Activated T-helper 2 cell treated with anti-CD3 and anti-CD28 coated beads, Interferon-gamma antibody, Interleukin-2, Interleukin-4, amounts not matched to agents 10 μg/mL and 5 μg/mL and 100 μg/mL, durations not matched to agents 14 hours and 24 hours and 36 hours (primary cell): ENCODE measurements at places on chromosomes 5 and 9.

DNA sequence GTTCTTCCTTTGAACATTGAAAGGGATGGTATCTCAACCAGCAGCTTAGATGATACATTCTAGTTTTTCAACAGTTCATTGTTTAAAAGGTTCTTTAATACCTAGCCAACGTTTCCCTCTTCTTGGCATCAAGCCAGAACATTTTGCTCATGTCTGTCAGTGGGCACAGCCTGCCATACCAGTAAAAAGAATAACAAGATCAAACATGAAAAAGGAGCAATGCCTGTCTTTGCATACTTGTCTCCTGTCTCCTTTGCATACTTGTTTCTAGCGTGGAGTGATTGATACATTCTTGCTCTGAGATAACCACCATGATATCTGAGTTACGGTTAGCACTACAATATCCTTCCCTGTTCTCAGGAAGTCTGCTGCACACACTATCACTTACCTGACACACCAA lies 248.6 kb upstream of the DAPK1 start:
- no peak overlapping the region for H3K27ac ChIP-seq
- H3K36me3 ChIP-seq, result no peaks in the 10 kb centered on the region
- no peak overlapping the region for H3K4me3 ChIP-seq
- DNase-seq, result no peak
- no peaks in the 10 kb centered on the region for H3K4me1 ChIP-seq
- no peaks in the 10 kb centered on the region for H3K27me3 ChIP-seq

- DNase-seq, result no peak
- H3K27me3 ChIP-seq, result peaks cover 4% of the 10 kb centered on the region
- H3K36me3 ChIP-seq, result no peaks in the 10 kb centered on the region
- no peak overlapping the region for H3K27ac ChIP-seq
Observed at GRCh38 chr9:129748249-129748648, 4.6 kb downstream of the PTGES start.

GRCh38 chr5:177343777-177344176 lies 7.7 kb downstream of the LMAN2 start:
- peaks cover 28% of the 10 kb centered on the region for H3K4me1 ChIP-seq
- no peak for DNase-seq
- H3K36me3 ChIP-seq, result peaks cover 56% of the 10 kb centered on the region
- no peak overlapping the region for H3K4me3 ChIP-seq
- H3K27me3 ChIP-seq, result no peaks in the 10 kb centered on the region
- peak overlapping the region; percentile 6 for H3K27ac ChIP-seq

DNA sequence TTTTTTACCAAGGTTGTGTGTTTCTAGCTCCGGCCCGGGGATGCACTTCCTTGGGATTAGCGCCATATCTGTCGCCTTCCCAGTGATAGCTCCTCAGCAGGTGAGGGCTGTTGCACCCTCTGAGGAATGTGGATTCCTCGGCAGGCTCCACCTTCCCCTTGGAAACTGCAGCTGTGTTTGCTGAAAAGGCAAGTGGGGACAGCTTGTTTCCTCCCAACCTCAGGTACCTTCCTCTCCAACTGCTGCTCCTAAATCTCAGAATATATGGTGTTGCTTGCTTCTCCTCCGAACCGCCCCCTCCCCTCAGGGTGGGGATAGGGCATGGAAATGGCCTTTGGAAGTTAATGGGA lies 1.3 kb downstream of the SLC1A1 start:
- no peak for DNase-seq
- H3K4me3 ChIP-seq, result peak overlapping the region; percentile 74
- no peak overlapping the region for H3K27ac ChIP-seq

GRCh38 chr9:79670269-79670961 lies 98.7 kb downstream of the TLE4 start:
- H3K4me3 ChIP-seq, result no peak overlapping the region
- H3K27me3 ChIP-seq, result no peaks in the 10 kb centered on the region
- H3K36me3 ChIP-seq, result peaks cover 20% of the 10 kb centered on the region
- no peak overlapping the region for H3K27ac ChIP-seq

- no peaks in the 10 kb centered on the region for H3K4me1 ChIP-seq
- H3K4me3 ChIP-seq, result no peak overlapping the region
- no peak overlapping the region for H3K27ac ChIP-seq
- H3K36me3 ChIP-seq, result no peaks in the 10 kb centered on the region
- DNase-seq, result no peak
Observed at GRCh38 chr9:138023394-138024124, 146.0 kb downstream of the CACNA1B start.

- no peak overlapping the region for H3K4me3 ChIP-seq
- H3K27ac ChIP-seq, result no peak overlapping the region
- peaks cover 19% of the 10 kb centered on the region for H3K36me3 ChIP-seq
- H3K27me3 ChIP-seq, result no peaks in the 10 kb centered on the region
- DNase-seq, result no peak
Observed at GRCh38 chr9:136520053-136520540, 25.8 kb downstream of the NOTCH1 start.

- no peak overlapping the region for H3K4me3 ChIP-seq
- no peaks in the 10 kb centered on the region for H3K4me1 ChIP-seq
- H3K27ac ChIP-seq, result no peak overlapping the region
Observed at GRCh38 chr9:134597041-134597913, 44.3 kb upstream of the COL5A1 start.

DNA sequence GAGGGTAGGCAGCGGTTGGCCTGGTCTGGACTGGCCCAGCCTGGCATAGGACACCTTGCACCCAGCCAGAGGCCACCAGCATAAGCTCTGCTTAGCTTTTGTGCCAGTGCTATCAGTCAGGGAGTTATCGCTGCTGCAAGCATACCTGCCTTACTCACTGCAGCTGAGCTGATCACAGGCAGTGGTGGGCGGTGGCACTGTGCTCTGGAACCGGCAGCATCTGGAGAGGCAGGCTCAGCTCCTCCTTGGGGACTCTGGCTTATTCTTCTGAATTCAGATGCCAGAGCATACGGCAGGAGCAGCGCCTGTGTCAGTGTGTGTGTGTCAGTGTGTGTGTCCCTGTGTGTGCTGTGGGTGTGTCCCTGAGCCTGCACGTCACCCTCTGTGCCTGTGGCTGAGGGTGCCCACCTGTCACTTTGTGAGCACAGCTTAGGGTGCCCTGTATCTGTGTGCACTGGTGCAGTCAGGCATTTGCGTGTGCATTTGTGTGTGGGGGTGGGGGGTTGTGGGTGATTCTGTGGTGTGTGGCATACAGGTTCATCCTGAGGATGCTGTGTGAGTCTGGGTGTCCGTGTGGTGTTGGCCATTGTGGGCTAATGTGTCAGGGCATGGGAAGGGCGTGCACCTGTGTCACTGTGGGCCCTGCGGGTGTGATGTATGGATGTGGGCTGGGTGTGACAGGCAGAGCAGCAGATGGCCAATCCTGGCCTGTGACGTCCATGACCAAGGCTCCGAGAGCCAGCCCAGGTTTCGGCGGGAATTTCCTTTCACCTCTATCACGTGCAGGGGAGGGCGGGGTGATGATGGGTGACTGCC lies 23.5 kb downstream of the LMX1B start:
- no peak for DNase-seq
- no peak overlapping the region for H3K27ac ChIP-seq
- peaks cover 55% of the 10 kb centered on the region for H3K27me3 ChIP-seq
- no peak overlapping the region for H3K4me3 ChIP-seq

DNA sequence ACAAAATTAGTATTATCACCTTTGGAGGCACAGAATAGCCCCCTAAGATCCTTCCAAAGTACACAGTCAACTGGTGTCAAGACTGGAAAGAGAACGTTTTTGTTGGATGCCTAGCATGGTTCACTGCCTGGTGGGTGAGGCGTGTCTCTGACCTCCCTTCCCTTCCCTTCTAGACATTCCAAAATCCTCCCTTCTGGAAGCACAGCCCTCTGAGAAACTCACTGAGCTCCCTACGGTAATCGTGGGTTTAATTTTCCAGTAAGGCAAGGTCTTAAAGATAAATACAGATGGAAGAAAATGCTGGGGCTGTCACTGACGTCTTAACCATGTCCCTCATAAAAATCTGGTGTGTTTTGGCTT lies 138.8 kb downstream of the LIFR start:
- H3K27ac ChIP-seq, result no peak overlapping the region
- H3K4me1 ChIP-seq, result no peaks in the 10 kb centered on the region
- H3K36me3 ChIP-seq, result no peaks in the 10 kb centered on the region
- no peak for DNase-seq

DNA sequence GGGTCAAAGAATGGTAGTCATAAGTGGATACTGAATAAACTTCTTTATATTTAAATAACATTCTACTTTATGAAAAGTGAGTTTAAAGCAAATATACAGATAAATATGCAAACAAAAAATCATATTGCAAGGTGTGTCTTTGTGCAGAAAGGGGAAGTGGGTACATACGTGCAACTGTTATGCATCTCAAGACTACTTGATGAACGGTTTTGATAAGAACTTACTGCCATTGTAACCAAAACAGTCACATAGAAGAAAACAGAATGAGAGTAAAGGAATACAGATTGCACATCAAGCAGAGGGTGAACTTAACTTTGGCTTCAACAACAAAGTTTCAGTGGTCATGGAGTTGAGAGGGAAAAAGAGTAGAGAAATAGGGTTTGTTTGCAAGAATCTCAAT lies 9.9 kb downstream of the CAMK4 start:
- peak overlapping the region; percentile 47 for H3K4me3 ChIP-seq
- H3K27me3 ChIP-seq, result no peaks in the 10 kb centered on the region
- H3K36me3 ChIP-seq, result peaks cover 44% of the 10 kb centered on the region
- DNase-seq, result no peak
- peak overlapping the region; percentile 87 for H3K27ac ChIP-seq
